Activated CD4-positive, alpha-beta T cell treated with anti-CD3 and anti-CD28 coated beads for 1 hour (primary cell): ENCODE measurements at places on chromosomes 7 and 10.

DNA sequence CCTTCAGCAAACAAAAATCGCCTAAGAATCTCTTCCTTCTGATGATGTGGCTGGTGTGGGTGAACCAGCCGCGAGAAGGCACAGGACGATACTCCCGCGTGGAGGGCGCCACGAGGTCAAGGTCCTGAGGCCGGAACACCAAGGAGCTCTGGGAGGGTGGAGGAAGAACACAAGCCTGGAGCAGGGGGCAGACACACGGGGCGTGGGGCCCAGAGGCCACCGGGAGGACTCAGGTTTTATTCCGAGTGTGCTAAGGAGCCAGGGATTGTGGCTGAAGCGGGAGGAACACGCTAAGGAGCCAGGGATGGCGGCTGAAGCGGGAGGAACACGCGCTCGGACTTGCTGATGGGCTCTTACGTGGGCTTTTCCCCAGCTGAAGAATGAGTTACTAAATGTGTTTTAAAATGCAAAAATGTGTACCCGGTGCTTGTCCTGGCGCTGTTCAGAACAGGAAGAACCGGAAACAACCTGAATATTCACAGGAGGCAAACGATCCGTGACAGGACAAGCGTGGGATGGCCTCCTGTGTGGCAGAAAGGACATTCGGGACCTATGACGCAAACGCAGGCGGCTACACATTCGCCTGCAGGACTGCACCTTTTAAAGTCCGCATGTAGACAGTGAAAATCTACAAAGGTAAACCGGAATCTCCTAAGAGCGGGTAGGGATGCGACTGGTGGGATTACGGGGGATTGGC, 64.0 kb downstream of the MAD1L1 start:
- no peak for DNase-seq

- no peak for DNase-seq
Observed at GRCh38 chr10:19788902-19789301, 27.3 kb upstream of the PLXDC2 start.

DNA sequence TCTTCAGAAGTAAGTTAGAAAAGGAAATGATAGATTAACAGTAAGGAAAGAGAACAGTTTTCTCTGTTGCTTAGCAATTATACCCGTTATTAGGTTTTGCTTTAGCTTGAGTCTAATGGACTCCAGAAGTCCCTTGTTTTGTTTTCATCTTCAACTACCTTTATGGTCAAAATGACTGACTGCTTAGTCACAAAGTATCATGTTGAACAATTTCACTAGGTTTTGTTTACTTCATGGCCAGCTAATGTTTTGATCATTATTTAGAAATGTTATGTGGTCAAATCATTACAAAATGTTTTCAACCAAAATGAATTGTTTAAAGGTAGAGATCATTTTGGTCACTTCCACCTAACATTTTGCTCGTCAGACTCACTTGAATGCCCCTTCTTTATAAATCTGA, 1.9 kb downstream of the UBN2 start:
- DNase-seq: no peak

DNA sequence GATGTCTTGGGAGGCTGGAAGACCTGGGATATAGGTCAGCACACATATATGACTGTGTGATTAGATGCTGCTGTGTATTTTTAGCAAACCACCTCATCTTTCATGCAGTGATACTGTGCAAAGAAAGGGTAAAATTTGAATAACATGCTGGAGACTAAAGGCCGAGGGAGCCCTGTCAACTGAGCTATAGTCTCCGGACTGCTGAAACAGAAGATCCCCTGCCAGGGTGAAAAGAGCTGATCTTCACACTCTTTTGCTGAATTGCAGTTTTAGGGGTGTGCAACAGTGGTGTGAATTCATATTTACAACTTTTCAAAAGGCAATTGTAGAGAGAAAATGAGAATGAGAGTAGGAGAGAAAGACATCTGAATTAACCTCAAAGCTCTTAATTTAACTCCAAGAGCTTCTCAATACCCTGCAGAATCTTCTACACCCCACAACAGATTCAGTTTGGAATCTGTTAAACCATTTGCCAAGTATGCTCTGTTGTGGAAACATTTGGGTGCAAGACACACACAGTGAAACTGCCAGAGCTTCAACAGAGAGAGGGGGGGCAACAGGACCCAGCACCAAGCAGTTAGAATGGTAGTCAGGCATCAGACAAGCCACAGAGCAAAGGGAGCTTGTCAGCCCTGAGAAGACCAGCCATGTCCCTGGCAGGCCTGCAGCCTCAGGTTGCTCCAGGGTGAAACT, 190.1 kb upstream of the STK17A start:
- no peak for DNase-seq

DNA sequence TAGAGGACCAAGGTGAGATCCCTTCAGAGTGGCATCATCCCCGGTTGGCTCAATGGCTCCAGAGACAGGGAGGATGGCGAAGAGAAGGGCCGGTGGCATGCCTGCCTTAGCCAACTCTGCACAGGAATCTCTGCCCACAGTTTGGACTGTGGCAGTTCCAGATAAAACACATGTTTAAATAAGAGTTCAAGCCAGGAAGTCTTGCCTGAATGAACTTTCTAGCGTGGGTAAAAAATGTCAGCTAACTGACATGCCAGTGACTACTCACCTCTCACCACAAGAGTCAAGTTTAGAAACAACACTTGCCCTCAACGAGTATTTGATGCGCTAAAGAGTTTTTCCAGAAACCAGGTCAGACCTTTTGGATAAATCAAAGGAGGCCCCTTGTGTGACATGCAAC, 3.0 kb downstream of the NOD1 start:
- no peak for DNase-seq

- no peak for DNase-seq
Observed at GRCh38 chr10:124222988-124223710, 129.8 kb upstream of the CHST15 start.

GRCh38 chr10:131475043-131475442, 163.5 kb upstream of the TCERG1L start:
- no peak for DNase-seq

GRCh38 chr7:122520971-122521555, 177.9 kb downstream of the RNF133 start:
- no peak for DNase-seq

- DNase-seq: no peak
Observed at GRCh38 chr7:23237000-23237399, 9.6 kb upstream of the GPNMB start.

DNA sequence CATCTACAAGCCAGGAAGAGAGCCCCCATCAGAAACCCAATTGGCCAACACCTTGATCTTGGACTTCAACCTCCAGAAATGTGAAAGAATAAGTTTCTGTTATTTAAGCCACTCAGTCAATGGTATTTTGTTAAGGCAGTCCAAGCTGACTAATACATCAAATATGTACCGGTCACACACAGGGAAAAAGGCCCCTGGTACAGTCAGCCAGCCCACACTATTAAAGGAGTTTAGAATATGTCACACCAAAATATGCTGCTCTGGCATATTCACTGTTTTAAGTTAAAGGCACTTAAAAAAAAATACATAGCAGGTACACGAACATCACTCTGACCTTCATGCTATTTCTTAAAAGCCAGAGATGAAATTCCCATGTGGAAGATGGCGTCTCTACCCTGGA, 15.2 kb upstream of the CDCA7L start:
- no peak for DNase-seq

- no peak for DNase-seq
Observed at GRCh38 chr10:32388258-32389027, 41.5 kb upstream of the EPC1 start.

DNA sequence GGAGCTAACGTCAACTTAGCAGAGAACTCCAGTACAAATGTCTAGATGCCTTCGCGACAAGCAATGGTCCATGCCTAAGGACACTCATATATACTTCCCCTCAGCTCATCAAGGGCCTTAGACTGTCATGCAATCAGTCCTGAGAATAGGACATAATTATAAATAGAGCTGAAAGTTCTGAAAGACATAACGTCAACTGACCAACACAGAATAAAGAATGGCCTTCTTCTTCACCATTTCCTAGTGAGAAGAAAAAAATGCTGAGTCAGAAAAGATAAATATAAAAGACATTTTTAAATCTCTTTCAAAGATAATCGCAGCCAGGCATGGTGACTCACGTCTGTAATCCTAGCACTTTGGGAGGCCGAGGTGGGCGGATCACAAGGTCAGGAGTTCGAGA, 83.2 kb downstream of the ARMH3 start:
- DNase-seq: no peak
